Activated T-cell treated with anti-CD3 and anti-CD28 coated beads, Interleukin-2, amount 50 U/mL, for 1 hour (primary cell): ENCODE measurements at places on chromosomes 12 and 14.

GRCh38 chr14:55707365-55707804, 127.4 kb downstream of the KTN1 start:
- no peak for DNase-seq

DNA sequence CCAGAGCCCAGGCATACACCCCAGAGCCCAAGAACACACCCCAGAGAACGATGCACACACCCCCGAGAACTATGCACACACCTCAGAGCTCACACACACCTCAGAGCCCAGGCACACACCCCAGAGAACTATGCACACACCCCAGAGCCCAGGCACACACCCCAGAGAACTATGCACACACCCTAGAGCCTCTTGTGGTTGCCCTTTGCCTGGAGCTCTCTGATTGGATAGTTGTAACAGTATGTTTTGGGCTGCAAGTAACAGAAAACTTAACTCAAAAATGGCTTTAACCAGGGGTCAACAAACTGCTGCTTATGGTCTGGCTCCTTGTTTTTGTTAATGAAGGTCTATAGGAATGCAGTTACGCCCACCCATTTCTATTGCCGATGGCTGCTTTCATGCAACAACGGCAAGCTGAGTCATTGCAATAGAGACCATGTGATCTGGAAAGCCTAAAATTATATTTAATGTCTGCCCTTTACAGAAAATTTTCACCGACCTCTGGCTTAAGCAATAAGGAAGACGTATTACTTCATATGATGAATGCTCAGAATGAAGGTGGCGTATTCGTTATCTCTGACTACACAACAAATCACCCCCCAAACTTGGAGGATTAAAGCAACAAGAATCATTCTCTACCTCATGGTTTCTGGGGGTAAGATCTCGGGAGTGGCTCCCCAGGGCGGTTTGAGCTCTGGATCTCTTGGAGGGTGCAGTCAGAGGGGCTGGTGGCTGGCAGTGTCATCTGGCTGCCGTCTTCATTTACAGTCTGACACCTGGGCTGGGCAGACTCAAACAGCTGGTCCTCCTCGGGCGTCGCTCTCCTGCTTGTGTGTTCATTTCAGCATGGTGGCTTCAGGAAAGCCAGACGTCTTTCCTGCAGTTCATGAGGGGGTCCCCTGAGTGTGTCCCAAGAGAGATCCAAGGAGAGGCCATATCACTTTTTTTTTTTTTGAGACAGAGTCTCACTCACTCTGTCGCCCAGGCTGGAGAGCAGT, 66.3 kb upstream of the NCOR2 start:
- DNase-seq, result no peak

DNA sequence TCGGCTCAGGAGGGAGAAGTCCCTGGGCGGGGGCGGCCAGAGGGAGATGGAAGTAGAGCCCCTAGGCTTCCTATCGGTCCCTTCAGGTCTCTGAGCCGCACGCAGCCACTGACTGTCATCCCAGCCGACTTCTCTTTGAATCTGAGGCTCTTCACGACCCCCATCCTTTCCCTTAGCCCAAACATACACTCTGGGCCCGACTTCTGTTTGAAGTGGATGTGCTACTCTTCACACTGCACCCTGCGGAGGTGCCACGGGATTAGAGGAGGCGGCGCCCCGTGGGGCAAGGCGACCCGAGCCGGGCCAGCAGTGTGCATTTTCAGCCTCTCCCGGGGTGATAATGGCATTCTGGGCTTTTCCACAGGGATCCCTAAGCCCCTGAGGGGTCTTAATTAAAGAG, 6.0 kb upstream of the DACT1 start:
- no peak for DNase-seq

DNA sequence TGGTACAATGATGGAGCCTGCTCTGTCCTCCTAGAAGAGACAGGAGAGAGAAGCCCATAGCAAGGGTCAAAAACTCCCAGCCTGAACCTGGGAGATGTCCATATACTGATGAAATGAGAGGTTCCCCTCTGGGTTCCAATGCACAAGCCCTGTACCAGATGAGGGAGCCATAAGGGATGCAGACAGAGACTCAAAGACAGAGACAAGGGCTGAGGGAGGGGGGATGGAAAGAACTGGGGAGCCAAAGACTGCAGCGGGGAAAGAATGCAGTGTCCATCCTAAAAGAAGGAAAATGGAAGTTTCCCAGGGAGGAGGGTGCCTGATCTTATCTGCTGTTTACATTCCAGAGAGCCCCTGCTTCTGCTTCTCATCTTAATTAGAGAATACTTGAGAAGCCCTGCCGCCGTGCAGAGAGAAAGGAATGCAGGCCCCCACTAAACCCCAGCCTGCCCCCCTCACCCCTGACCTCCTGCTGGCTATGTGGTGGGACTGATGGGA, 27.7 kb downstream of the KRT18 start:
- no peak for DNase-seq

DNA sequence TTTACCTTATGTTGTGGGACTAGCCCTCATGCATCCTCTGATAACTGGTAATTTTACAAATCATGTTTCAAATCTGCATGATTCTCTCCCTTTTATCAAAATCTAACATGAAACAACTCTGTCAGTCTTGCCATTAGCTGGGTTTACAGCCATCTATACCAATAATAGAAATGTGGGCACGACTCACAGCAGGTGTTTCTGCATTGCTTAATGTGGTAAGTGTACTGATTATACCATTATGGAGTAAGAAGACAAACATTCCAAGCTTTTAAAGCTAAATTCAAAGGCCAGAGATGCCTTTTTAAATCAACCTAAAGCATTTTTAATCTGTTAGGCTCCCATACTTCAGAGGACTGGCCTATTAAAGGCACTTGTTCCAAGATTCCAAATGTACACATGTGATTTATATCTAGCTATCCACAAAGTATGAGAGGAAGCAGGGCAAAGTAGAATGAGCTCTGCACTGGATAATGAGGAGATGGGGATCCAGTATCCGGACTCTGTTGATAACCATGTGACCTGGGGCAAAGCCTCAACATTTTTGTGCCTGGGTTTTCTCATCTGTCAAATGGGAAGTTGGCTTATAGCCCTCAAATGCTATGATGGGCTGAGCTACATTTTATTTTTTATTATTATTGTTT, 52.3 kb upstream of the FUT8 start:
- DNase-seq, result no peak

DNA sequence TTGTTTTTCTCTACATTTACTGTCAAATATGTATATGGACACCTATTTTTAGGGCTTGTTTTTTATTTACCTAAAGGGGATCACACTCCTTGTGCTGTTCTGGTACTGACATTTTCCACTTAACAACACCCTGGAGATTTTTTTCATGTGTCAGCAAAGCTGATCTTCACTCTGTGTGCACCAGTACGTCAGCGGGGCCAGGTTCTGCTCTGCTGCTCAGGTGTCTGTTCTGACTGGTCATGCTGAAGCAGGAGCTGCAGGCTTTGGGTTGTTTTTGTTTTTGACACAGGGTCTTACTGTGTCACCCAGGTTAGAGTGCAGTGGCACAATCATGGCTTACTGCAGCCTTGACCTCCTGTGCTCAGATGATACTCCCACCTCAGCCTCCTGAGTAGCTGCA, 81.9 kb upstream of the CCND2 start:
- no peak for DNase-seq
